ENCODE measurements at places on chromosomes 7 and 10. TPM values are rescaled to one million over a fixed set of nuclear protein-coding genes. Genes with fewer than 3 reads are reported as not detected.

DNA sequence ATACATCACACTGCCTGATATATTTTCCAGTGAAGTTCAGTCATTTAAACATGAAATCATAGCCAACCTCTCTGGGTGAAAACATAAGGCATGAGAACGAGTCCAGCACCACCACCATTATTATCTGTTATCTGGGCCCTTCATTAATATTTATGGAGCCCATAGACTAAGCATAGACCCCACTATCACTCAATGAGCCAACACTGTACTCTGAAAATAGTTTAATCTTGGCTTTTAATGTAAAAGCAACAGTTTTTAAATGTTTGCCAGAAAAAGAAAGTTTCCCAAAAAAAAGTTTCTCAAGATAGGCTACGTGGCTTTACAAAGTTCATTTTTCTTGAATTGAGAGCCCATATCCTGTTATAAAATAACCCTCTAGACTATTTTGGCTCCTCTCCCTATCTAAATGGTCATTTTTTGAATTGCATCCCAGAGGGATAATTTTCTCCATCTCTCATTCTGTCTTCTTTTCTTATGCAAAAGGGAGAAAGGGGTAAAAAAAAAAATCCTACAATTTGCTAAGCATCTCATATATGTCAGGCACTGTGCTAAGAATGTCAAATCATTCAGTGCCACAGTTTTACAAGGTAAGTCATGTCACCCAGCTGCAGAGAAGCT lies 66.1 kb downstream of the FZD1 start:
- no peak overlapping the region for H3K27ac ChIP-seq
- no peaks in the 10 kb centered on the region for H3K4me1 ChIP-seq
- H3K4me3 ChIP-seq: no peak overlapping the region
- H3K36me3 ChIP-seq: no peaks in the 10 kb centered on the region

GRCh38 chr10:26743841-26744240 lies 46.3 kb downstream of the PDSS1 start:
- H3K36me3 ChIP-seq: peaks cover 46% of the 10 kb centered on the region
- no peak overlapping the region for H3K4me3 ChIP-seq
- no peaks in the 10 kb centered on the region for H3K4me1 ChIP-seq

- H3K36me3 ChIP-seq: no peaks in the 10 kb centered on the region
- DNase-seq: no peak
- no peak overlapping the region for H3K27ac ChIP-seq
- no peaks in the 10 kb centered on the region for H3K4me1 ChIP-seq
Observed at GRCh38 chr7:151821806-151822540, 54.9 kb downstream of the PRKAG2 start.

GRCh38 chr7:114653364-114654088 lies 238.9 kb downstream of the FOXP2 start:
- H3K4me1 ChIP-seq: no peaks in the 10 kb centered on the region
- no peak overlapping the region for H3K27ac ChIP-seq
- no peak for DNase-seq
- no peaks in the 10 kb centered on the region for H3K36me3 ChIP-seq
- H3K27me3 ChIP-seq: no peaks in the 10 kb centered on the region

GRCh38 chr7:90412458-90413184 lies 9.4 kb downstream of the CLDN12 start:
- no peak for DNase-seq
- no peaks in the 10 kb centered on the region for H3K4me1 ChIP-seq
- no peaks in the 10 kb centered on the region for H3K27me3 ChIP-seq
- no peak overlapping the region for H3K27ac ChIP-seq
- no peak overlapping the region for H3K4me3 ChIP-seq

DNA sequence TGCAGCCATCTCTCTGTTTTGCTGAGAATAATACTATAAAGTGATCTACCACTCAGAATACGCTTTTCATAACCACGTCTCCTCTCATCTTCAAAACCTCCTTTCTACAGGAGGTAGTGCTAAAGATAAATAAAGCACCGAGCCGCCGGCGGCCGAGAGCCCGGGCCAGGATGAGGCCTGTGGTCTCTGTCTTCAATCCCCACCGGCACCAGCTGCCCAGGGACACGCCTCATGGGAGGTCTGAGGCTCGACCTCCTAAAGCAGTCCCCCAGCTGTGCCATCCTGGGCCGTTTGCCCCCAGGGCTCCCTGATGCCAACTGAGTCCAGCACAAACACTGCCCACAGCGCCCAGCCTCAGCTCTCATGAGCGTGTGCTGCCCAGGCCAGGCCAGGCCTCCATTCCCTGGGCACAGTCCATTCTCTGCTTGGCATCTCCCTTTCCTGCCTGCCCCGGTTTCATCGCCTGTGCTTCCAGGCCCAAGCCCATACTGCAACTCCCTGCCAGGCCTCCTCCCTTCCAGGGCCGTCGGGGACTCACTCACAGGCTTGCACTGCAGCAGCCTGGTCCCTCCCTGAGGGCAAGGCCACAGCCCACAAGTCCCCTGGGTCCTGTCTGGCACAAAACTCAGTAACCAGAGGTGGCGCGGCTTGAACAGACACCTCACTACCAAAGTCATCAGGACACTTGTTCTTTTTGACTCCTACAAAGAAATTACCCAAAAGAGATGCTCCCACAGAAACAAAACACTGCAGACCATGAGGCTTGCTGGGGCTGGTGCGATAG lies 2.5 kb downstream of the INTS1 start:
- no peaks in the 10 kb centered on the region for H3K27me3 ChIP-seq
- DNase-seq: no peak
- peaks cover 24% of the 10 kb centered on the region for H3K36me3 ChIP-seq
- H3K4me1 ChIP-seq: peaks cover 32% of the 10 kb centered on the region

- no peaks in the 10 kb centered on the region for H3K36me3 ChIP-seq
- DNase-seq: no peak
- H3K4me1 ChIP-seq: no peaks in the 10 kb centered on the region
- no peaks in the 10 kb centered on the region for H3K27me3 ChIP-seq
- H3K27ac ChIP-seq: no peak overlapping the region
Observed at GRCh38 chr10:8295311-8295710, 240.8 kb downstream of the GATA3 start.

DNA sequence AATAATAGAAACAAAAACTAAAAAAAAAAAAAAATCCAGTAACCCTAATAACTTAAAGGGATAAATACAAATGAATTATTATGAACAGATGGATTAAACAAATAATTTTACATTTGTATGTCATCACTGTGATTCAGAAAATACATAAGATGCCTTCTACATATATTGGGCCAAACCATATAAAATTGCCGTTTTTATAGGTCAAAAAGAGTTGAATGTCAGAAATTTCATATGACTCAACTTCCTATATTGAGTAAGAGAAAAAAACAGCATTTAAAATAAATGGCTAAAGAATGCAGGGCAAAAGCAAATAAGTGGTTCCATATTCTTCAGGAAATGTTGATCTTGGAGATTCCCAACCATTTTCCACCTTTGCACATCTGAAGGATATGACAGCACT lies 9.4 kb downstream of the SLC35B4 start:
- DNase-seq: no peak
- peaks cover 12% of the 10 kb centered on the region for H3K36me3 ChIP-seq
- H3K27me3 ChIP-seq: no peaks in the 10 kb centered on the region
- no peaks in the 10 kb centered on the region for H3K4me1 ChIP-seq
- H3K4me3 ChIP-seq: no peak overlapping the region
- H3K27ac ChIP-seq: no peak overlapping the region

DNA sequence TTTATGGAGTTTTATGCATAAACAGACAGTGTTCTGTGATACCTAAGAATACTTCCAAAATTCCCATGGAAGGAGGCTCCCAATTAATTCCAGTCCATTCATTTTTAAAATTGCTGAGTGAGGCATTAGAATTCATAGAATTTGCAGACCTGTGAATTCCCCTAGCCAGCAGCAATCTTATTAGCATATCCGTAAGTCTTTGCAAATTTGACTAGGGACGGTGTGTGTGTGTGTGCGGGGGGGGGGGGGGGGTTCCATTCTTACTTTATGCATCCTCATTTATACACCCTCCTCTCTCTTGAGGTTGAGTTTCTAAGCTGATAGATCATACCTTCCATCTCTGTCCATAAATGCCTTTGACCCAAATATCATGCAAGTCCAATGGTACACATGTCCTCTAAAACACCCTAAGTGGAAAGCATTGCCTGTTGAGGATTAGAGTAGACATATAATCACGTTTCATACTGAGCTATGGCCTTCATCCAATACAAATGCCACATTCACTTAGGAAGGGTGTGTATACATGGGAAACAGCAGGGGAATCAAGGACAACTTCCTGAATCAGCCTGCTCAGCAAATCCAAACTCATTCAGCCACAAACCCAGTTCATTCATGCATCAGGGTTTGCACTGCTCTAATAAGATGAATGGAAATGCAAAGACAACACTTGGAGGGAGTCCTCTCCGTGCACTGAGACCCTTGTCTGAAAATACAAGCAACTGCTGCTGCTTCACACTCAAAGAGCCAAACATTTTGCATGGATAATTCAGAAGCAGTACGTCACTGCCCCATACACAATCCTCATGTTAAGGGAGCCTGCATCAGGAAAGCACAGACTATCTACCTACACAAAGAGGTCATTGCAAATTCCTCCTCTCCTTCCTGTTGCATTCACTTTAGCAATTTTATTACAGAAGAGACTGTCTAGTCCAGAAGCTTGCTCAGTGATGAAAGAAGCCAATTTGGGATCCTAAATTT lies 350.8 kb downstream of the KCNMA1 start:
- H3K27ac ChIP-seq: no peak overlapping the region
- peaks cover 3% of the 10 kb centered on the region for H3K27me3 ChIP-seq
- peaks cover 4% of the 10 kb centered on the region for H3K4me1 ChIP-seq
- H3K4me3 ChIP-seq: no peak overlapping the region

- H3K27me3 ChIP-seq: no peaks in the 10 kb centered on the region
- no peaks in the 10 kb centered on the region for H3K36me3 ChIP-seq
- no peaks in the 10 kb centered on the region for H3K4me1 ChIP-seq
Observed at GRCh38 chr7:110065121-110065520, 1025.8 kb upstream of the LRRN3 start.

GRCh38 chr7:132077971-132078685 lies 498.1 kb downstream of the PLXNA4 start:
- H3K27ac ChIP-seq: no peak overlapping the region
- DNase-seq: no peak
- no peaks in the 10 kb centered on the region for H3K36me3 ChIP-seq
- no peaks in the 10 kb centered on the region for H3K4me1 ChIP-seq
- H3K27me3 ChIP-seq: no peaks in the 10 kb centered on the region

- H3K27ac ChIP-seq: no peak overlapping the region
- no peaks in the 10 kb centered on the region for H3K4me1 ChIP-seq
- no peak overlapping the region for H3K4me3 ChIP-seq
- no peaks in the 10 kb centered on the region for H3K36me3 ChIP-seq
- H3K27me3 ChIP-seq: no peaks in the 10 kb centered on the region
Observed at GRCh38 chr10:2680821-2681220, 386.5 kb upstream of the PFKP start.

DNA sequence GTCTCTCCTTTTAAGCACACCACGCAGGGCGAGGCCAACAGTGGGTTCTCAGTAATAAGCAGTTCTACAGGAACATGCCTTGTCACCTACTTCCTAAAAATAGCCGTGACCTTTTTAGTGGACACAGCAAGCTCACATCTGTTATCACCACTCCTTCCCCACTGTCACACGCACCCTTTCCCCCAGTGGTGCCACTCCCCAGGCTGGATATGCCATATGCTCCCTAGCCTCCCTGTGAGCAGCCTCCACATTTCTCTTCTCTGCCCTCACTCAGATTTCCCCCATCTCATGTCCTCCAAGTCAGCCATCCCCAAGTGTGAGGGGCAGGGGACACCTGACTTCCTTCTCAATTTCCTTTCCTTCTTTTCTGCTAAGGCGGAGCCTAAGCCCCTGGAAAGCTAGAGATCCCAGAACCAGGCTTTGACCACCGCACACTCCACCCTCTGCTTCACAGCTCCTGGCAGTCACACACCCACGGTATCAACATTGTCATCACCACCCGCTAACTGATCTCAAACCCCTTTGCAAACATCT lies 3.7 kb downstream of the ANXA11 start:
- DNase-seq: no peak
- H3K4me1 ChIP-seq: peaks cover 67% of the 10 kb centered on the region
- H3K36me3 ChIP-seq: peaks cover 2% of the 10 kb centered on the region
- H3K27ac ChIP-seq: no peak overlapping the region

- H3K4me3 ChIP-seq: no peak overlapping the region
- no peaks in the 10 kb centered on the region for H3K4me1 ChIP-seq
- no peaks in the 10 kb centered on the region for H3K36me3 ChIP-seq
Observed at GRCh38 chr7:158487631-158488151, 99.9 kb downstream of the PTPRN2 start.

DNA sequence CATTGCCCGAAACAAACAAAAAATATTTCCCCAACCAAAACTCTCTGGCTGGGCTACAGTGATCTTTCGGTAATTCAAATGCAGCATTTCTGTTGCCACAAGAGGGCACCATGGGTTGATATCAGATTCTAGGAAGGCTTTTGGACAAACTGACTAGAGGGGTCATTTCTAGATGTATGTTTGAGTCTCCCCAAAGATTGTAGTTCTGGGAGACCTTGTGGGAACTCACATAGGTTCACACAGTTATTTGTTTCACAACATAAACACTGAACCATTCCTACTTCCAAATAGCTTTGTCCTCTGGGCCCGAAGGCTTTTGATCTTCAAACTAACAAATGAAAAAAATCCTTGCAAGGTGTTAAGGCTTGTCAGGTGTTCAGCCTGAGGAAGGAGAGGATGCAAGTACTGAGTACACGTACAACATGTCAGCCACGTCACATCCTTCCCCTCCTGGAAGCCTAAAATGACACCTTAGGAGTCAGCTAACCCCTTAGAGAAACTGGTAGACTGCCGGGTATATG lies 37.0 kb upstream of the IL15RA start:
- peak overlapping the region; percentile 59 for H3K27ac ChIP-seq
- DNase-seq: peak; percentile 33
- H3K4me3 ChIP-seq: no peak overlapping the region

GRCh38 chr10:66819691-66820090 lies 106.1 kb upstream of the LRRTM3 start:
- DNase-seq: no peak
- no peaks in the 10 kb centered on the region for H3K36me3 ChIP-seq
- no peaks in the 10 kb centered on the region for H3K27me3 ChIP-seq
- H3K27ac ChIP-seq: no peak overlapping the region

DNA sequence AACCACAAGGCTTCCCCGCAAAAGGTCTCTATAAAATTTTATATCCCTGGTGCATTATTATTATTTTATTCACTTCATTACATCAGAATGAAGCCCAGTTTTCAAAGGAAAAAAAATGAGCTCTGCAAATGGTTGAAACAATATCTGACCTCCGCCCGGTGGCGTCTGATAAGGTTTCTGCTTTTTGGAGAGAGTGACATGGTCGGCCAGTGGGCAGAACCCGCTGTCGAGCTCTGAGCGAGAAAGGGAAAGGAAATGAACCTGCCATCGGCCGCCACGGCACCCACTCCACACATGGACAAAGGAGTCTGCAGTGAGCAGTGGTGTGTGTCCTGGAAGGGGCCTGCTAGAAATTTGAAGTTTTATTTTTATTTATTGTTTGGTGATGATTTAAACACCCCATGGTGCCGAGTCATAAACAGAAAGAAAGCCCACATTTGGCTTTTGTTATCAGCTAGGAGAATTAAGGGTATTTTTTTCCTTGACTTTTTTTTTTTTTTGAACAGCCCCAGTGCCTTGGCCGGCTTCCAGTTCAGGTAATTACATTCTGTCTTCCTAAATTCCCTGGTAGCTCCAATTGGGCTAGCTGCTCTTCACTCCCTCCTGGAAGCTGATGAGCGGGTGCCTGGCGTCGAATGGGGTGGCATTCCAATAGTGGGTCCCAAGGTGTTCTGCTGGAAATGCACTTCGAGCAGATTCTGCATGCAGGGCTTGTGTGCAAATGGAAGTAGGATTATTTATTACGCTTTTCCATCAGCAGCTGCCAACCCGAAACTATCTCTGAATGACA lies 149.4 kb upstream of the MKI67 start:
- peaks cover 7% of the 10 kb centered on the region for H3K4me1 ChIP-seq
- no peak overlapping the region for H3K27ac ChIP-seq
- peaks cover 5% of the 10 kb centered on the region for H3K27me3 ChIP-seq
- DNase-seq: no peak

Gene DNMBP
- 14.4 TPM for total RNA-seq

Gene LIPM
- not detected for total RNA-seq

Gene RAMP3
- total RNA-seq: not detected

Gene C10orf53
- not detected for total RNA-seq

Gene MAT1A
- total RNA-seq: not detected
